ENCODE measurements at places on chromosomes 12 and 14. TPM values are rescaled to one million over a fixed set of nuclear protein-coding genes. Genes with fewer than 3 reads are reported as not detected.

Gene CAPZA3
- total RNA-seq: not detected

Gene SHMT2
- total RNA-seq: 254 TPM

Gene AICDA
- total RNA-seq: not detected

Gene ACSM4
- total RNA-seq: not detected

Gene HIF1A
- 217 TPM for total RNA-seq

Gene KRT78
- total RNA-seq: not detected

Gene CDCA3
- 16.9 TPM for total RNA-seq

Gene MIS18BP1
- total RNA-seq: 38.2 TPM

Gene BIN2
- not detected for total RNA-seq

All from melanocyte of skin (primary cell).